ENCODE measurements at places on chromosomes 5 and 9.

DNA sequence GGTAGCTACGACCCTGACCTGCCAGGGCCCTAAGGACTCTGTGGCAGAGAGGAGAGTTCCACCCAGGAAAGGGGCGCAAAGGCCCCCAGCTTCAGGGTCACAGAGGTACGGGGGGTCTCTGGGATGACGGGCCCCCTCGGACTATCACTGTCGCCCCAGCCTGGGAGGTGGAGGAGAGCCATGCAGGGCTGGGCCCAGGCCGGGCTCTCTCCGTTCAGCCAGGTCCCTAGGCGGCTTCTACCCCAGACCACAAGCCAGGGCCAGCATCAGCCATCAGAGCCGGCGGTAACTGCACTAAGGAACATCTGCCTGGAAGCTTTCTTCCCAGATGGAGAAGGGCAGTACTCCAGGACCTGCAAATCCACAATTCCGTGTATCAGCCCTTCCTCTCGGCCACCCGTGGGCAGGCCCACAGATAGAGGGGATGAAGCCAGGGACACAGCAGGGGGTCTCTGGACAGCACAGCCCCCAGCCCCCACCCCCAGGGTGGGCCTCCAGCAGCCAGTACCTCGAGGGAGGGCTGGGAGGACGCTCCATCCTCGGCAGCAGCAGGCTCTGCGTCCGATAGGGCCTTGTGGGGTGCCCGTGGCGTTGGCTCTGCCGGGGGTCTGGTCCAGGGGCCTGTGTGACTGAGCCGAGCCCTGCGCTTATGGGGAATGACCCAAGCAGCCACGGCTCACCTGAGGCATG is 38.4 kb downstream of the NACC2 start:
- no peak for DNase-seq

- DNase-seq = no peak
Observed at GRCh38 chr9:114864471-114864870, 58.6 kb upstream of the TNFSF15 start.

GRCh38 chr5:160497878-160498277 is 76.2 kb downstream of the PTTG1 start:
- DNase-seq = no peak

DNA sequence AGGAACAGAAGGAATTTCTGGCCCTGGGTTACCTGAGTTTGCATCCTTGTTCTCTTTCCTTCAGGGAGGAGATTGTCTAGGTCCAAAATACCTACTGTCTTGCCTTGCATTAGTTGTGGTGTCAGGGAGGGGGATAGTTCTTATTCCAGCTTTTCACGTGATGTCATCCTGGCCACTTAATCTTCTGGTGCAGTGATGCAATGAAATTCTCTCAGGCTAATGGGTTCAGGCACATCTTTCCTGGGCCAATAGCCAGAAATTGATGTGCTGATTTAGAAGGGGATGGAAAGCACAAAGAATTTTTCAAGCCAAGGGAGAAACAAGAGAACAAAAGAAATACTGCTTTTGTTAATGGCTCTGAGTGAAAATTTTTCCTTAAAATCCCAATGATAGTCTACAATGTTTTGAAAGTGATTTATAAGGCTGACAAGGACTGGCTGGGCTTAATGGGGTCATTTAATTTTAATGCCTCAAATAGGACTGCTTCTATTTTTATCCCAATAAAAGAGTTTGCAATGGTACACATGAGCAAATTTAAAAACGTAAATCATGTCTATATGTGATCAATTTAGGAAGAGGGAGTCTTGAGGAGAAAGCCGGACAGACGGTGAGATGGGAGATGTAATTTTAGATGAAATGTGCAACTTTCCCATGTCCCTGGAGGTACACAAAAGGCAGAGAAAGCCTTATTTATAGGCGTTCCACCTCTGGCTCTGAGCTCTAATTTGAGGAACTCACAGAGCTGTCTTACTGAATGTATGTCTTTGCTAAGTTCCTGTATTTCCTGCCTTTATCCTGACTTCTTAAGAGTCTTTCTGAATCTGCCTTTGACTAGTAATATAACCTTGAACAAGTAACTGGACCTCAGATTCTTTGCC is 89.3 kb upstream of the SV2C start:
- DNase-seq = no peak

- DNase-seq = no peak
Observed at GRCh38 chr9:135961811-135962695, 880 bp upstream of the UBAC1 start.

DNA sequence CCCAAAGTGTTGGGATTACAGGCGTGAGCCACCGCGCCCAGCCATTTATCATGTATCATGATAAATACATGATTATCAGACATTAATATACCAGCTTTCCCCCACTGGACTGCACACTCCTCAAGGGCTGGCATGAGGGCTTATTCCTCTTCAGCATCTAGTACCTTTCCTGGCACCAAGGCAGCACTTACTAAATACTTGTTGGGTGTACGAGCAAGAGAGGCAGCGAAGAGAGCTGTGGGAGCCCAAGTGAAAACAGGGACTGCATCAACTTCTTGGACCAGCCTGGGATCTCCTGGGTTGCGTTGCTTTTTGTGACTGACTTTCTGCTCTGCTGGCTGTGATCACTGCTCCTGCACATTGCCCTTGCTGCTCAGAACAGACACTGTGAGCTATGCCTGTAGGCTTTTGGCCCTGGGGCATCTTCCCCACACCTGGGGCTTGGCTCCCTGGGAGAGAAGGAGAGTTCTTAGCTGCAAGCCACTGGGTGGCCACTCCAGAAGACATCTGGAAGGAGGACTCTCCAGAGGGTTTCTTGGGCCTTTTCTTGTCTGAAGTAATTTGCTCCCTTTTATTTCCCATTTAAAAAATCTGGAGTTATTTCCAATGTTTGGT is 224.3 kb downstream of the NR3C1 start:
- no peak for DNase-seq

All from CD4-positive, alpha-beta T cell treated with Interleukin-4 for 4 hours (primary cell).